Left ventricle myocardium inferior (tissue), 1 donor: ENCODE measurements at places on chromosomes 1 and 21. TPM values are rescaled to one million over a fixed set of nuclear protein-coding genes. Genes with fewer than 3 reads are reported as not detected.

DNA sequence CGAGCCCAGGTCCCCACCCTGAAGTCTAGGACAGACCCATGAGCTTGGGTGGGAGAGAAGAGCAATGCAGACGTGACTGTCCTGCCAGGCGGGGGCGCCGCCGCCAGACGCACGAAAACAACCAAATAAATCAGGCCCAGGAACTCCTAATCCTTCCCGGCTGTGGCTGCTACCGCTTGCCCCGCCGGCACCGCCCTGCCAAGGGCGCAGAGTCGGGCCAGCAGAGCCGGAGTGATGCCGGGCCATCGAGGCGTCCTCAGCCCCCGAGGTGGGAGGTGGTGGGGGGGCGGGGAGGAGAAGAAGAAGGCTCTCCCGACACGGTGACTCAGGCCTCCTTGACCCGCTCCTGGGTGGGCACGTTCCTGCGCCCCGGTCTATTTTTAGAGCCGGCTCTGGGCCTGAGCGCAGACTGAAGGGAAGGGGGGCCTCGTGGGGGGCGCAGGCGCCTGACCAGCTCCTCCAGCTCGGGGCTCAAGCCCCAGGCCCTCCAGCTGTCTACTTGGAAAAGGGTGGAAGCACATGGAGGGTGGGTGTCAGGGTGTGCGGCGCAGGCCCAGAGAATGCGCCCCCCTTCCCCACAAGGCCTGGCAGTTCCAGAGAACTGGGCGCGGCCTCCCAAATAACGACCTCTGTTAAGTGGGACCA, 10.7 kb upstream of the COL16A1 start:
- peak; percentile 69 for DNase-seq

- no peak for DNase-seq
Observed at GRCh38 chr21:45747233-45747766, 103.8 kb downstream of the PCBP3 start.

DNA sequence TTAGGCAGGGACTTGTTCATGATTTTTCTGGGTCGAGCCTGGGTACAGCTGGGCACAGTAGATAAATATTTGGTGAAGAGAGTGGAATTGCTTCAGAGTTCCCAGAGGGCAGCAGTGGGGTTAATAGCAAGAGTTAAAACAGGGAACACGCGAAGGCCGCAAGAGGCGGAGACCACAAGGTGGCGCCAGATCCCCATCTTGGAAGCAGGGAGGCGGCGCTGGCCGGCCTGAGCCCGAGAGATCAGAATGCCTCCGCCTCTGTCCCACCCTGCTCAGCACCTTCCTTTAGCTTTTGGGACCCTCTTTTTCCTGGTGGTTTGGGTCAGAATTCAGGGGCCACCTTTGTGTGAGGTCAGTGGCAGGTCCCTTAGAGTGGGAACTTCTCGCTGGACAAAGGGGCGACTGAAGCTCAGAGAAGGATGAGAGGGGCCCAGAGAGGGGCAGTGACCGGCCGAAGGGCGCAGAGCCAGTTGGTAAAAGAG, 6.5 kb upstream of the PADI2 start:
- peak; percentile 83 for DNase-seq

Gene KPNA6
- 75.9 TPM for total RNA-seq

- DNase-seq: no peak
Observed at GRCh38 chr1:55670331-55671082, 455.3 kb upstream of the USP24 start.

DNA sequence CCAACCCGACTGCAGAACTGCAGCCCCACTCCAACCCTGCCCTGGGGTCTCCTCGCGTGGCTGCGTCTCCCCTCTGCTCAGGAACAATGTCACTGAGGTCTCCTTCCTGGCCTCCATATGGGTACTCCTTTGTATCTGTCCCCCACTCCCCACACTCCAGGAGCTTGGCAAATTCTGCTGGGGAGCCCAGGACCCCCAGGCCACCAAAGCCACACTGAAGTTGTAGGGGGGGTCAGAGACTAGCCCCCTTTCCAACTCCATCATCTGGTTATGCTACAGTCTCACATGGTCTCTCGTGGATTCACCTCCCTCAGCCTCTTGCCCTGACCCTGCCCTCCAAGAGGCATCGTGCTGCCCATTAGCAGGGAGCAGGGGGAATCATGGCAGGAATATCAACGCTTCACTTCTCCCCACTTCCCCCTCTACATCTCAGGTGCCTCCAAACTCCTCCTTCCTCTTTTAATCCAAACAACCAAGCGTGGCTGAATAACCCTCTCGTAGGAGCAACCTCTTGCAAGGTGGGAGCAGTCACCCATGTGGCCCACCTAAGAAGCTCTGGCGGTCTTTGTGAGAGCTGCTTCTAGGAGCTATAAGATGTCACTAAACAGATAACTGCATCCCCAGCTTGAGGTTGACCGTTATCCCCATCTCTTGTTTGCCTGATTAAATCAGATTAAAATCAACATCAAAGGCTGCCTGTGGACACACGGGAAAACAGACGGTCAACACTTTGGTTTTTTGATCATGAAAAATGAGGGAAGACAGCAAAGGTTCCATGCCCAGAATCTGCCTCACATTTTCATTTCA, 86.4 kb downstream of the MIS18A start:
- no peak for DNase-seq
